ENCODE measurements at places on chromosomes 16 and 17.

GRCh38 chr16:4505356-4506147, 29.4 kb downstream of the HMOX2 start:
- DNase-seq: no peak

GRCh38 chr17:81647640-81648012, 8.7 kb downstream of the PDE6G start:
- DNase-seq: no peak

- no peak for DNase-seq
Measured at GRCh38 chr17:72273289-72274056, 152.7 kb downstream of the SOX9 start.

GRCh38 chr17:39131616-39132015, 19.8 kb downstream of the PLXDC1 start:
- no peak for DNase-seq

DNA sequence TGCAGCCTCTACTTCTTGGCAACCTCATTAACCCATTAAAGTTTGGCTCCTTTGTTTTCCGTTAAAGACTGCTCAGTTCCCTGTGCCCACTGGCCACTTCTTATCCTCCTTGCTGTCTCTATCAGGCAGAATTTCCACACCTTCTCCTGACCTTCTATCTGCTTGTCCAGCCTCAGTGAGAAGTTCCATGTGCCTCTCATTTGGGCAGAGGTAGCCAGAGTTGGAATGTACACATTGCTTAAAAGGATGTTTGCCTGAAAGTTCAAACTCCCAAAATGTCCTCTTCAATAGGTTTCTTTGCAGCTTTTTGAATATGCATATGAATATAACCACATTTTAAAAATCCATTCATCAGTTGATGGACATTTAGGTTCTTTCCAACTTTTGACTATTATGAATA, 47.0 kb downstream of the HSD17B2 start:
- no peak for DNase-seq

DNA sequence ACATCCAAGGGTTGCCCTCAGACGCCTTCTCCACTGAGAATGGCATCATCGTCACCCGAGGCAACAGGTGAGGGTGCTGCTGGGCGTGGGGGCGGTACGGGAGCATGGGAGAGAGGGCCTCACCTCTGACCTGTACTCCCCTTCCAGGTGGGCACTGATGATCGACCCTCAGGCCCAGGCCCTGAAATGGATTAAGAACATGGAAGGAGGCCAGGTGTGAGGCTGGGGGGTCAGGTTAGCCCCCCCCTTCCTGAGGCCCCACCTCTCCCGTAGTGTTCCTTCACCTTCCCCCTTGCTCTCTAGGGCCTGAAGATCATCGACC, 16.4 kb upstream of the KDM6B start:
- no peak for DNase-seq

DNA sequence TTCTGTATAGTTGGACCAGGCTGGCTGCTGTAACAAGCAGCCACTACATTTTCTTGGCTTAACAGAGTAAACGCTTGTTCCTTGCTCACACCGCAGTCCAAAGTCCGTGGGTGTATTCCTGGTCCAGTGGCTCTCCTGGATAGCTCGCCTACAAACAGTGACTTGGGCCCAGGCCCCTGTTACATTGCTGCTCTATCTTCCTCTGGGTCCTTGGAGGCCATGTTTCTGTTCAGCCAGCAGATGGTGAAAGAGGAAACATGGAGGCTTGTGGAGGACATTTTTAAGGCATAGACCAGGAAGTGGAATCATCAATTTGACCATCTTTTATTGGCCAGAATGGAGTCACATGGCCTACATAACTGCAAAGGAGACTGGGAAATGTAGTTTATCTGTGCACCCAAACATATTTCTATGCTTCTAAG, 55.1 kb downstream of the ATP2C2 start:
- DNase-seq: no peak

DNA sequence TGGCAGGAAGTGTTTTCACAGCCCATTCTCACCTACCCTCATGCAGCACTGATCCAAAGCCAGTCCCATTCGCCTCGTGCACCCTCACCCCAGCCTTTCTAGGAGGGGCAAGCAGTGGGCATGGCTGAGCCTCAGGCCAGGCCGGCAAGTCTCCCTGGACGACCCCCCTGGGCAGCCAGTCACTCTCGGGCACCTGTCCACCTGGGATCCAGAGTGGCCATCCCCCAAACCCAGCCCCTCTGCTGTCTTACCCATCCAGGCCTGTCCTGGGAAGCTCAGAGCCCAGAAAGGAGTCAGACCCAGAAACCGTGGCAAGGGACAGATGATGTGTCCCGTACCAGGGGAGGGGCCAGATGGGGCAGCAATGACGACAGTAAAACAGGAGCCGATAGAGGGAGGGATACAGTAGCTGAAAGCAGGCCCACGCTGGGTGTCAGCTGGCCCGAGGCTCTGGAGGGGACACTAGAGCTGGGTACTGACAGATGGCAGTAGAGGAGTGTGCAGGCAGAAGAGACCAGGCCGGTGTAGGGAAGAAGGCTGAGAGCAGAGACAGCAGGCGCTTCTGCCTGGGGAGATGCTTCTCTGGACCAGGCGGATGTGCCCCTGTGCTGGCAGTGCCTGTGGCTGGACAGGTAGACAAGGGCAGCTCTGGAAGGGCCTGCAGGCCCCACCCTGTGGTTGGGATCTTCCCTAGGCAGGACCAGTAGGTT, 5.8 kb downstream of the CMTM3 start:
- DNase-seq: no peak

DNA sequence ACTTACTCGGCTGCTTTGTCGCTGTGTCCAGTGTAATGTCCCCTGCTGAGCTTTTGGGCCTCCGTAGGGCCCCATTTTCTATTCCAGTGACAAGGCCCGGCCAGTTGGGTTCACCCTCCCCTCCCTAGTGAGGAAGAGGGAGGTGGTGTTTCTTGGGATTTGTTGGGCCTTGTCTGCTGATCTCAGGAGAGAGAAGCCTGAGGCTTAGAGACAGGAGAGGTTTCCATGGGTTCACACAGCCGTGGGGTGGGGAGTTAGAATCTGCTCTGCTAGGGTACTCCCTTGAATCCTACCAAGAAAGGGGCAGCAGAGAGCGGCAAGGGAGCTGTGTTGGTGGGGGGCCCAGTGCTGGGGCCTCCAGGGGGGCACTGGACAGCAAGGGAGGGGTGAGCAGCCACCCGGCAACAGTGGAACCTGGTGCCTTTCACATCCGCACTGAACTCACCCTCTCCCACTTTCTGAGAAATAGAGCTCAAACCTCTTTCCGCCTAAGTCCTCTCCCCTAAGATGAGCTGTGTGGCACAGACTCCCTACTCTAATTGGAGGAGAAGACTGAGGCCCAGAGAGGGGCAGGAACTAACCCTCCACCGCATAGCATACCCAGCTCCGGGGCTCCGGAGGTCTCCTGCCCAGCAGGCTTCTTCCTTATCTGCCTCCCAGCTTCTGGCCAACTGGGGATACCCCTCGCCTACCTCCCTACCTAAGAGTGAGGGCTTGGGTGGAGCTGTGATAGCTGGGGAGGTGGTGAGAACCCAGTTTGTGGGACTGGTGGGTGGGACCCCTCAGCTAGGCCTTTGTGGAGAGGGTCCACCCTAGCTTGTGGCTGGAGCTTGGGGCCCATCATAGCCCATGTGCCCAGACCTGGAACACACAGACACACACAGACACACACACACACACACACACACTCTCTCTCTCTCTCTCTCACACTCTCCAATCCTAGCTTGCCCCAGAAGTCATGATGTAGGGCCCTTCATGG, 6.8 kb downstream of the TBKBP1 start:
- DNase-seq: no peak

- no peak for DNase-seq
Measured at GRCh38 chr17:340074-340473, 12.5 kb downstream of the RPH3AL start.

DNA sequence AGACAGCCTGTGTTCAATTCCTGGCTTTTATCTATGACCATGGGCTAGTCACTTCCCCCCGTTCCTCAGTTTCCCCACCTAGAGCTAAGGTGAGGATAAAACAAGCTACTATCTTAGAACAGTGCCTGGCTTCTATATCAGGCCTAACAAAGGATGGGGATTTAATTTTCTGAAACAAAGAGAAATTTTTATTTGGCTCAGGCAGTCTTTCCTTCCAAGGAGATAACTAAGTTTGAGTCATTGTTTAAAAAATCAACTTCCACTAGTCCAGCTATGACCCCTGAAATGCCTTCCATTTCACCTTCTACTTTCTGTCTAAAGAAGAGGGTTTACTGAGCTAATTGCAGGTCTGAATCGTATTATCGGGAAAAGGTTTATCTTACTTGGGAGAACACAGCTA, 99.0 kb downstream of the CMIP start:
- DNase-seq: no peak

DNA sequence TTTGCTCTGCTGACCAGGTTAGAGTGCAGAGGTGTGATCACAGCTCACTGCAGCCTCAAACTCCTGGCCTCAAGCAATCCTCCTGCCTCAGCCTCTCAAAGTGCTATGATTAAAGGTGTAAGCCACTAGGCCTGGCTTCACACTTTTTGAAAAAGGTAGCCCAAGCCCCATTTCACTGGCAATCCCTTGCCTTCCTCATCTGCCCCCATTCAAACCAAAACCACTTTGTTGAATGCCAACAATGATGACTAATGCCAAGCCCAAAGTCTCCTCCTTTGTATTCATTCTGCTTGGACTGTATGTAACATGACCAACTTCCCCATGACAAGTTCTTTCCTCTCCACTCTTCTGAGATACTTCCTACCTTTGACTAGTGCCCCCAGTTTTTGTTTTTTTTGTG, 33.1 kb downstream of the N4BP1 start:
- DNase-seq: no peak

DNA sequence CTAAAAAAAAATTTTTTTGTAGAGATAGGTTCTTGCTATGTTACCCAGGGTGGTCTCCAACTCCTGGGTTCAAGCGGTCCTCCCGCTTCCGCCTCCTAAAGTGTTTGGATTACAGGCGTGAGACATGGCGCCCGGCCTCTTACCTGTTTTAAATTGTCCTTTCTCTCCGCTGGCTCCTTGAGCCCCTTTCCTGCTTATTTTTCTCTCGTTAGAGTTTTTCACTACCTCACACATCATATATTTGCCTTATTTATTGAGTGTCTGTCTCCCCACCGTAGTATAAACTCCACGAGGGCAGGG, 760 bp upstream of the SEC14L5 start:
- no peak for DNase-seq

Data from NCI-H748 treated with DMSO at 0.1 percent for 48 hours (cell line).